ENCODE measurements at places on chromosomes 5 and 9.

DNA sequence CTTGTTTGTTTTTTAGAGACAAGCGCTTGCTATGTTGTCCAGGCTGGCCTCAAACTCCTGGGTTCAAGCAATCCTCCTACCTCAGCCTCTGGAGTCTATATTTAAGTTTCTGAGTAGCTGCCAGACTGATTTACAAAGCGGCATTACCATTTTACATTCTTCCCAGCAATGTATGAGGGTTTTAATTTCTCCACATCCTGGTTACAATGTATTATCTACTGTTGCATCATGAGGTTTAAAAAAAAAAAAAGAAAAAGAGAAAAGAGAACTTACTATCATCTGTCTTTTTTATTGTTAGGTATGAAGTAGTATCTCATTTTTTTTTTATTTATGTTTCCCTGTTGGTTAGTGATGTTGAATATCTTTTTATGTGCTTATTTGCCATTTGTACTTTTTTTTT is 18.9 kb upstream of the CLINT1 start:
- DNase-seq: no peak

- no peak for DNase-seq
Measured at GRCh38 chr9:131692612-131693562, 47.0 kb downstream of the RAPGEF1 start.

DNA sequence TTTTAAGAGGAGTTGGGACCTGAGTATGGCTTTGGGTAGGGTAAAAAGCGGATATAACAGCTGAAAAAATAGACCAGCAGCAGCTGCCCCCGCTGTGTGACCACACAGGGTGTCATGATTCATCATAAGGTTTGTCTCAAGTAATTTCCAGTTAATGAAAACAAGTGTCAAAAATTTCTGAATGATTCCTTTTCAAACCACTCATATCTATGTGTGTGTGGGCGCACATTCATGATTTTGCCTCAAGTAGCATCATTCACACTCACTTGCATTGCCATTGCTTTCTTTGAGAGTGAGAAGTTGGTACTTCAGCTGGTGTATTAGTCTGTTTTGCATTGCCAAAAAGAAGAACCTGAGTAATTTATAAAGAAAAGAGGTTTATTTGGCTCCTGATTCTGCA is 12.1 kb upstream of the TNFAIP8 start:
- no peak for DNase-seq

- no peak for DNase-seq
Measured at GRCh38 chr5:135483254-135483653, 31.1 kb upstream of the TIFAB start.

- DNase-seq: no peak
Measured at GRCh38 chr5:40307920-40308319, 371.8 kb upstream of the PTGER4 start.

DNA sequence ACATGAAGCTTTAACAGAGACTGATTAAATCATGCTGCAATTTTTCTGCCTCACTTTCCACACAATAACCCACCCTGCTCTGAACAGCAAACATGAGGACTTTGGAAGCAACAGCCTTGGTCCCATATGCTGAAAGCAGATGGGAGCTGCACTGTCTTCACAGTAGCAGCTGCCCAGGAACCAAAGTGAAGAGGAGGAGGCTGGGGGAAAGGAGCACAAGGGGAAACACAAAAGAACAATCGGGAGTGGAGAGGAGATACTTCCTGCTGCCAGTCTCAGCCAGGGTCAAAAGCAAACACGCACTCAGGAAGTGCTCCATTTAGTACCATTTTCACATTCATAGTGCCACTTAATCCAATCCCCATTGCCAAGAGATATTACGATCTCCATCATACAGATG is 183.3 kb upstream of the PUM3 start:
- DNase-seq: no peak

GRCh38 chr9:7148243-7148765 is 390.5 kb downstream of the KDM4C start:
- DNase-seq: no peak

GRCh38 chr5:127517110-127517479 is 345 bp upstream of the PRRC1 start:
- no peak for DNase-seq

DNA sequence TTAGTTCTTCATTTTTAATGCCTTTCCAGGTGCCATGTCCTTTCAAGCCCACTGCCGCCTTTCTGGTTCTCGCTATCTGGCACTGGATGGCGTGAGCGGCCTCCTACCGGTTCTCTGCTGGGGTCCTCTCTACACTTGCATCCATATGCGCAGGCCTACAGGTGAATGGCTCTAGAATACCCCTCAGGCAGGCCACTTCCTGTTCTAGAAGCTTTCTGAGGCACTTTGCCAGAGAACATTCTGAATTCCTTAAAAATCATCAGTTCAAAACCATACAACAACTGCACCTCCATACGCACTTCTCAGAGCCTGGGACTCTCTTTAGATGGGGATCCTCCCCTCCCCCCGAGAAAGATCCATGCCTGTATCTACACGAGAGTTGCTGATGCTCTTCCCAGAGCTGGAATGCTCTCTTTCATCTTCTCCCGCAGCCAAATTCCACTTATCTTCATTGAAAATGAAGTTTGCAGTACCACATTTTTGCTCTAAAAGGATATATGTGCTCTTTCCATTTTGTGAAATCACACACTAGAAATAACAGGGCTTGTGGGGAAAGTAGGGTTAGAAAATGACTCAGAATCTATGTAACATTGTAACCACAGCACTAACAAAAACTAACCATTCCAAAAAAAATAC is 1.4 kb upstream of the LHFPL2 start:
- no peak for DNase-seq

GRCh38 chr5:57832875-57833274 is 350.3 kb upstream of the ACTBL2 start:
- DNase-seq: no peak

DNA sequence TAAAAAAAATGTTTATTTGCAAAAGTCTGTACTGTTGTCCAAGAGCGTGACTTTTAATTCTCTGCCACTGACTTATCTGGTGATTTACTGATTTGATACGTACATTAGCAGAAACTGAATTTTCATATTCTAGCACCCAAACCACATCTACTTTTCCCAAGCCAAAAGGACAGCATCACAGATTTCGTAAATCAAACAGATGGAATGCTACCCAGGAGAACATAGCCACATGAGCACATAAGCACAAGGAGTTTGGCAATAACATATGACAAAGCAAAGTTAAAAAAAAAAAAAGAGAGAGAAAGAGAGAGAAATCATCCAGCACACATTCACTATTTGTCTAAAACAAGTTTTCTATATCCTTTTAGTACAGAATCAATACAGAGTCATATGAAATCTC is 83.7 kb downstream of the HINT1 start:
- no peak for DNase-seq

GRCh38 chr5:27708534-27708933 is 670.1 kb upstream of the CDH9 start:
- no peak for DNase-seq

DNA sequence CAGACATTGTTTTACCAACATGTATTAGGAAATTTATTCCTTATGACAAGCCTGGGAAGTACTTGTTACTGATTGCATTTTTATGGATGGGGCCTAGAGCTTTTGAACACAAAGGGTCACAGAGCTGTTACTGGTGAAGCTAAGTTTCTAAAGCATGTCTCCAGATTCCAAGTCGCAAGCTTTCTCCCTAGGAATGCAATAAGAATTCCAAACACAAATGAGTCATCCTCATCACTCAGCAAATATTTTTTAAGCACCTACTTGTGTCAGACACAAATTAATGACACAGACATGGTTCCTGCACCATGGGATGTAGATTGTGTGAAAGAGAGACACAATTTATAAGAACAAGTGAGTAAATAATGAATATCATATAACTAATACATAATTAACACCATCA is 11.0 kb upstream of the SH3RF2 start:
- no peak for DNase-seq

- DNase-seq: peak; percentile 3
Measured at GRCh38 chr9:88355166-88355565, 33.1 kb upstream of the SPIN1 start.

- peak; percentile 60 for DNase-seq
Measured at GRCh38 chr5:73215891-73216610, 43.1 kb downstream of the TMEM174 start.

DNA sequence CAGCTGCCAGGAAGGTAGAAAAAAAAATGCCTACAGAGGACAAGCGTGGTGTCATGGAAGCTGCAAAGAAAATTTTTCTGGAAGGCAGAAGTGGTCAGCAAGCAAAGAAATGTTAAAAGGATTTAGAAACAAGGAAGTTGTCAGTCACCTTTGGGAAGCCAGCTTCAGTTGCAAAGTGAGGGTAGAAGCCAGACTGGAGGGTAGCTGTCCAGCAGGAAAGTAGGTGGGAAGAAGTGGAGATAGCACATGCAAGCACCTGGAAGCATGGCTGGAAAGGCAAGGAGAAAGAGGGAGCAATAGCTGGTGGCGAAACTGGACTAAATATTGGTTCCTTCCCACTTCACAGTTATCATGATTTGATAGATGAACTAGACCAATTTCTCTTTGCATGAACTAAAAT is 54.3 kb downstream of the ADRB2 start:
- DNase-seq: no peak

DNA sequence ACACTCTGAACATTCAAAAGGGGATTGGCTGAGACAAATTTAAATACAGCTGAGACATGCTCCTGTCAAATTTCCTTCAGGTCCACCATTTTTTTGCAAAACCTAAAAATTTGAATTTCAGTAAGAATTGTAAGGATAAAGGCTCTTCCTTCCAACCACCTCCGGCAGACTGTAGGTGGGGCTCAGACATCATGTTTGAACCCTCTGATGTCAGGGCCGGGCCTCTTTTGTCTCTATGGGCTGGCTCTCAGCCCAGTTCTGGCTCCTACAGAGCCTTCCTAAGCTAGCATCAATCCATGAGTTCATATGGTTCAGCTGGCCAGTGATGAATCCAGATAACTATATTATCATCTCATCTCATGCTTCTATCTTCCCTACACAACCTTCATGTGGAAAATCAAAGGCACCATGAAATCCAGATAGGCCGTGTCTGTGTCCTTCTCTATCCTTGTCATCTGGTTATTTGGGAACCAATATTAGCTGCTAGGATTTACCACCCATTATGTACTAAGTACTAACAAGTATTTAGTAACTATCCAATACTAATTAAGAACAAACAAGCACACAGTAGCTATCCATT is 44.2 kb downstream of the NIPSNAP3B start:
- DNase-seq: no peak

- no peak for DNase-seq
Measured at GRCh38 chr5:51039424-51040329, 343.6 kb upstream of the ISL1 start.

- no peak for DNase-seq
Measured at GRCh38 chr5:65262649-65263059, 219.1 kb downstream of the ADAMTS6 start.

DNA sequence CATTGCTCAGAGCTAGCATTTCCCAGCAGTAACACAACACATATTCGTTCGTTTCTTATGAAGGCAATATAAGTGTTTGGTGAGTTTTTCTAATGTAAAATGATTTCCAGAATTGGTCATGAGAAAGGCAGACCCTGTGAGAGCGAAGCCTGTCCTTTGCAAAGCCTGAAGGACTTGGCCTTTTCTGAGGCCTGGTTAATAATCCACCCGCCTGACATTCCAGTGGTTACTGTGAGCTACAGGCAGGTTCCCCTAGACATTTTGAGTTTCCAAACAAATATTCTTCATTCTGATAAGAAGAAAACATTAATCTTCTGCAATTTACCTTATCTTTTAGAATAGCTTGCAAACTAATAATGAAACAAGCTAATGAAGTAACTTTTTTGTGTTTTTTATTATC is 38.0 kb downstream of the ADAMTS16 start:
- no peak for DNase-seq

GRCh38 chr5:965604-966344 is 42.8 kb upstream of the NKD2 start:
- no peak for DNase-seq

DNA sequence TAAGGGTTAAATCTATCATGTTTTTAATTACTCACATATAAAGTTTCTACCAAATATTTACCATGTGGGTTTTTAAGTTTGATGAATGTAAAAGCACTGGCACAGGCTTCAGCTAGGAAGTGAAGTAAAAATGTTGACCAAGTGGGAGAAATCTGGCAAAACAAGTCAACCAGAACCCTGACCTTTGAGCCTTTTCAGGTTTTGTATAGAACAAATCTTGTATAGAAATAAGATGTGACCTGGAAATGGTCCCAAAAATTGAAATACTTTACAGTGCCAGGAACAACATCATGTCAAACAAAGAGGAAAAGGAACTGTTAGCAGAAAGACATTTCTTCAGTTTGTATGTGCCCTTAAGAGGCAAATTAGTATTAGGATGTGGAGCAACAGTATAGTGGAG is 137.6 kb downstream of the CCDC192 start:
- DNase-seq: no peak

DNA sequence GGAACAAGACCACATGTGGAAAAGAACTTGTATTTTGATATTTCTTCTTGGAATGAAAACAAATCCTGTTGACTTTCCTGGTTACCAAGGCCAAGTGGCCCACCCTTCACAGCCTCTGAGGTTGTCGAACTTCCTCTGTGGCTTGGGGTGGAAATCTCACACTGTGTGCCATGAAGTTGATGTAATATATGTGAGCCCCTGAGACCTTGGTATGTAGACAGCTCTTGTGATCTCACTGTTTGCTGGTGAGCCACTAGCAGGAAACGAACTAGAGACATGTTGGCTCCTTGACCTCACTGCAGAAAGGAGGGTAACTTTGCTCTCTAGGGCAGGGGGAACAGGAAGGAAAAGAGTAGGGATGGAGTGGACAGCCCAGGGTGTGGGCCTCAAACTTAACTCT is 159.4 kb downstream of the ARHGAP26 start:
- no peak for DNase-seq

DNA sequence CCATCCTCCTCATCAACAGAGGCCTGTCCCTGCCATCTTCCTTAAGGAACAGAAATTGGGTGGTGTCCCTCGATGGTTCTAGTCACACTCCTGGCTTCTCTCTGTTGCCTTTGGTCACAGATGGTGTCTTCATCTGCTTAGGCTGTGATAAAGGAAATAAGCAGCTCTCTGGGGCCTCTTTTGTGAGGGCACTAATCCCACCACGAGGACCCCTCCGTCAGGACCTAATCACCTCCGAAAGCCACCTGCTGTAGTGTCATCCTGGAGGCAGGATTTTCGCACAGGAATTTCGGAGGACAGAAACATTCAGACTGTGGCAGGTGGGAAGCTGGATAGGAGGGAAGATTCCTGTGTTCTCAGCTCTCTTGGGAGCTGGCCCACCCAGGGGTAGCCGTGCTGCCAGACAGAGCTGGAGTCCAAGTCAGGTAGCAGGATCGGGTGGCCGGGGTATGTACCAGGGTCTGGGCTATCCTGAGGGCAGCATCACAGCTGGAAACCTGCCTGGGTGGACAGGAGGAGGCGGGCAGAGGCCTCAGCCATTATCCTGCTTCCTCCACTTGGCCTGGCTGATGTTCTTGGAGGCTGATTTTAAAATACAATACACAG is 59.5 kb downstream of the ANKRD33B start:
- no peak for DNase-seq

DNA sequence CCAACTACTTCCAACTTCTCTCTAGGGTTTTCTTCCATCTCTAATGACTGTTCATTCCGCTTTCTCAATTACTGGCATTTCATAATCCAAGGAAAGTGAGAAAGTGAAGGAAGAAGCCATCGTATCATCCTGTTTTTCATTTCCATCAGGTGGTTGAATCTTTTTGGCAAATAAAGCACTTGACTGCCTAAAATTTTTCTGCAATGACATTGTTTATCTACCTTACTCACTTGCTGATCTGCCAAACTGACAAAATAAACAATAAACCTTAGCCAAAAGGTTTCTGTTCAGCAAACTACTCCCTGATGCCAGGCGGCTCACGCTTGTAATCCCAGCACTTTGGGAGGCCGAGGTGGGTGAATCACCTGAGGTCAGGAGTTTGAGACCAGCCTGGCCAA is 18.4 kb downstream of the FNBP1 start:
- DNase-seq: no peak

- no peak for DNase-seq
Measured at GRCh38 chr9:88915916-88916315, 75.4 kb upstream of the S1PR3 start.
